ENCODE measurements at places on chromosomes 3 and 15.

DNA sequence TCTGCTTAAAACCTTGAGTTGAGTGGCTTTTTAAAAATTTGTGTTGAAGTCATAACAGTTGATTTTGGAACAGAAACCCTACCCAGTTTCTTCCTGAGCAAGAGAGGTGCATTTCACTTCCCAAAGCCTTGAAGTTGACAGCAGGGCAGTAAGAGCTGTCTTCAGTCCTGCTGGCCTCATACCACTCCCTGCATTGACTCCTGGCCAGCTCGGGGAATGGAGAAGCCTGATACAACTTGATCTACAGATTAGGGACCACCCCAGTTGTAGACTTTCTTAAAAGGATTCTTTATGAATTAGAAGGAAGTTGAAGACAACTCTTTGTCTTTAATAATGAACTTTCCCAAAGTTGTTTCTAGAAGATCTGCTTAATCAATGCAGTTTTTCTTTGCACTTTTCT, 90.6 kb upstream of the FLNB start:
- DNase-seq = no peak

DNA sequence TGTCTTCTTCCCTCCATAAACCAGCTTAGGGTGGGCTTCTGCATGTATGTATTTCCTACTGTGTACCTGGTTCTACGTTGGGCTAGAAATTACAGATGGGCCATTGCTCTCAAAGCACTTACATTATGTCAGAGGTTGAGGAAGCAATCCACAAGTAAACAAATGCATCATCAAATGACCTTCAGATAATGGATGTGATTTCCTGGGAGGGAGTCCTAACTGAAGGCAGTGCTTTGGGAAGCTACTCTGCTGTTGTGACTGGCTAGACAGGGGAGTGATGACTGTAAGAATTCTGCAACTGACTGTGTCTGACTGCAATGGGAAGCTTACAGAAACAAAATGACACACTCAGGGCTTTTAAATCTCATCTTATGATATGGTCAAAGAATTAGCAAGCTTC, 71.0 kb upstream of the PRR23E start:
- no peak for DNase-seq

GRCh38 chr15:64527263-64527984, 67.0 kb downstream of the ZNF609 start:
- DNase-seq = no peak

DNA sequence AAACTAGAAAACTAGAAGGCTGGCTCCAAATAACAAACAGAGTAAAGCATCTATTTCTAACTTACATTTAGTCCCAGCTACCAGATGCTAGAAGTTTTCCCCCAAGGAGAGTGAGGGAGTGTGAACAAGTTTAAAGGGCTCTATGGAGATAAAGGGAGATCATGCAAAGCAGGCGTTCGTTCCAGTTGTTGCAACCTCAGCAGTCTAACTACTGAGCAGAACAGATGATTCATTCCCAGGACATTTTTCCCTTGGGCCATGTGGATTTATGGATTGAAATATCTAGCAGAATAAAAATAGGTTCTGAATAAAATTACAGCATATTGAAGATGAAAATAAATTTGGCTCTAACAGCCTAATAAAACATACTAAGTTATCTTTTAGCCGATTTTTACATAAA, 154.8 kb upstream of the TTC14 start:
- no peak for DNase-seq

- no peak for DNase-seq
These were observed 874.0 kb downstream of the PLOD2 start for GRCh38 chr3:145286937-145287336.

- no peak for DNase-seq
These were observed 9.1 kb downstream of the ADAM10 start for GRCh38 chr15:58740436-58740835.

GRCh38 chr3:145070795-145071194, 1090.2 kb downstream of the PLOD2 start:
- DNase-seq = no peak

DNA sequence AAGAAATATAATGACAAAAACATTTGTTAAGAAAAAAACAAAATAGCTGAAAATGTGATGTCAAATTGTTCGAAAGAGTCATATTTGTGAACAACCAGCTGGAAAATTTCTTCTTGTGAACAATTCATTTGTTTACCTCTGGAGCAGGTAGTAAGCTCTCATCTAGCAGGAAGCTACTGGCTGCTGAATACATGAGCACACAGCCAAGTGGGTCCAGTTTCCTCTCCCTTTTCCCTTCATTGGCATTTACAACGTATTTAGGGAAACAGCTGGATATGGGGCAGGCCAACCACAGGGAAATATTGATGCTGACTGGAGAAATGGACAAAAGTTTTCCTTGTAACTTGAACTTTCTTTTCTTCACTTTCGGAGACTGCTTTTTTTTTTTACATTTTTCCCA, 1354.7 kb upstream of the EPHA6 start:
- no peak for DNase-seq

- DNase-seq = no peak
These were observed 202.4 kb upstream of the ICE2 start for GRCh38 chr15:60681353-60681752.

DNA sequence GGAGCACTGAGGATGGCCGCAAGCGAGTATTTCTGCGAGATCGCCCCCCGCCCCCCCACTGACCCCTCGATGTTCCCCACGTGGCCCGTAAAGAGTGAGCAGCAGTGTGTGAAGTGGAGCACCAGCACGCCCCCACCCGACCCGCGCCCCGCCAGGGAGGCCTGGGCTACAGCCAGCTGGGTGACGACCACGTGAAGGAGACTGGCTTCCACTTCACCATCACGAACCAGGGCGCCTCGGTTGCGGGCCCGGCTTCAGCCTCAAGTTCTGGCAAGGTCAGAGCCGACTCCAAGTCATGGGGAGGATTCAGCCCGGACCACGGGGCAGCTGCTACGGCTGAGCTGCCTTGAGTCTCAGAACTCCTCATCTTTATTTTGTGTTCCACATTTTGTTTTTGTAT, 2.4 kb upstream of the RNU5B-1 start:
- DNase-seq = no peak

DNA sequence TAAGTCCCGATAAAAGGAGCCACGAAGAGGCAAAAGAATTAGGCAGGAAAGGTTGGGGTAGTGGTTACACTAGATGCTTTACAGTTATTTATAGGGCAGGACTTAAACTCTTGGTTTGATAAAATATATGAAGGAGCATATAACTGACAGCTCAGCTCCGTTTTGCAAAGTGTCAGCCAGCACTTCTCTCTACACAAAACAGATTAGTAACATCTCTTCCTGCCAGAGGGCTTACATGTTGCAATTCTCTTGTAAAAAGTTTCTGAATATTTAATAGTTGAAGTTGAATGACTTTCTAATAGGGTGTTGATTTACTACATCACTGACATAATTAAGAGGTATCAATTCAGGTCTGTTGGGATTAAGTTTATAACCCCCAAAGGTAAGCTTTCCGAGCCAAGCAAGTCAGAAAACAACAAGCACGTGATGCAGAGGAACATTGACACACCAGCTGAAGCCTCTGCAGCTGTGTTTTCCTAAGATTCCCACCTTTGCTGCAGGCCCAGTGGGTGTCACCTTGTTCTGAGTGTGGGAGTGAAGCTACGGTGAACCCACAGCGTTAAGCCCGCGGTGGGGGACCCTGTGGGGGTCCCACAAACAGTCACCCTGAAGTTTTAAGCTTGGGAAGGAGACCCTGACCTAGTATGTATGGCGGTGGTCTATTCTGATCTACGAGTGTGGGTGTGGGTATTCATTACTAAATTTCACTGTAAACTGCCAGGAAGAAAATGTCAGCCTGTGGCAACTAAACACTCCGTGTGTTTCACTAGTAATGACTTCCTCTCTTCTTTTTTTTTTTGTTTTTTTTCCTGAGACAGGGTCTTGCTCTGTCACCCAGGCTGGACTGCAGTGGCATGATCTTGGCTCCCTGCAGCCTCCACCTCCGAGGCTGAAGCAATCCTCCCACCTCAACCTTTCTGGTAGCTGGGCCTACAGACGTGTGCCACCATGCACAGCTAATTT, 22.0 kb upstream of the ATP13A3 start:
- no peak for DNase-seq

DNA sequence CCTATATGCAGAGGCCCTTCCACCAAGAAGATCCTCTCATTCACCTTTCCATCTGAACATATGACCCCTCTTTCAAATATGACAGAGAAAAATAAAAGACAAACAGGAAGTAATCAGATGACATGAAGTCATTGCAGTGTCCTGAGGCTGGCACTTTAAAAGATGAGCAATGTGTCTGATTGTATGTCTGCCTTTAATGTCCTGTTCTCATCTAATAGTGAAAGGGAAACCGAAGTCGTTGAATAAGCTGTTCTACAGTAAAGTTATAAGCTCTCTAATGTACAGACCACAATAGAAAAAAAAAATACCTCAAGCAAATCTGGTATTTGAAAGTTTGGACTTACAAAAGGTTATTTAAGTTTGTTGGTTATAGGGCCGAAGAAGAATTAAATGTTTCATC, 243.0 kb downstream of the CLSTN2 start:
- DNase-seq = no peak

GRCh38 chr15:22831473-22831872, 7.0 kb upstream of the NIPA2 start:
- no peak for DNase-seq

DNA sequence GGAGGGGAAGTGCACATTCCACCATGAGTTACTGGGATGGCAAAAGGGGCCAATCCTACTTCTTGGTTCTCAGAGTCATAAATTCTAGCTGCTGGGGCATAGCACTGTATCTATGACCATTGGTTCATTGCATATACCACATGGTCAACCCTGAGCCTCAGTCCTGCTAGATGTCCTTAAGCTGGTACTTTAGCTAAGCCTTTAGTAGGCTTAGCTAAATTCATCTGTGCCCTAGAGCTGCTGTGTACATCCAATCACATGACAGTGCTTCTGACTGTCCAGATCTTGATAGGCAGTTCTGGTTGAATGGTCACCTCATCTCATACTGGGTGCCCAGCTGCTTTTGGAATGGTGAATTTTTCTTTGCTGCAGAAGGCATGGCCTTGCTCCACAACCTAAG, 8.2 kb downstream of the NDUFB4 start:
- no peak for DNase-seq

DNA sequence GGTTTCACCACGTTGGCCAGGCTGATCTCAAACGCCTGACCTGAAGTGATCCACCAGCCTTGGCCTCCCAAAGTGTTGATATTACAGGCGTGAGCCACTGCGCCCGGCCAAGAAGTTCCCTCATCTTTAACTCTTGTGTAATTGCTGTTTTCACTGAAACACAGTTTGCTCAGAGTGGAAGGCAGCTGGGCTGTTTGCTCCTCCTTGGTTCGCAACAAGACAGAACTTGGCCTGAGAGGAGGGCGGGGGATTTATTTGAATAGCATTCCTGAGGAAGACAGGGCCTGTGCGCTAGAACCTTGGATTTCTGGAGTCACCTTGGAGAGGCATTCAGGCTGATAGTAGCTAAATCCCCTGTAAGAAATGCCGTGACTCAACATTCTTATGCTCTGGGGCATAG, 226.7 kb upstream of the MCTP2 start:
- no peak for DNase-seq

DNA sequence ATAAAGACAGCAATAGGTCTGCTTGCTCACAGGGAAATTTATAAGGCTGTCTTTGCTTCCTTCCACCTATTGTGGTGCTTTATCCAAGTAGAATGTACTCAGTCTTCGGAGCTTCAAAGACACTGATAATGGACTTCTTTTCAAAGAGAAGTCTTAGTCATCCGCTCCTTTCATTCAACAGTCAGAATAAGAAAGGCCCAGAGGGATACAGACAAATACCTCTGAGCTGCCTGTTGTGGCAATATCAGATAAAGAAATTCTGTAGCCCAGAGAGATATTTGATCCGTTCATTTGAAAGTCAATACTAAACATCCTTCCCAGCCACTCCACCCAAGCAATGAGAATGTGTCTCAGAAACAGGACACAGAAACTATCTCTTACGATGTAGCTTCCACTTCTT, 110.0 kb downstream of the FHIT start:
- DNase-seq = no peak

GRCh38 chr3:42014458-42014920, 52.6 kb upstream of the ULK4 start:
- no peak for DNase-seq

- no peak for DNase-seq
These were observed 17.1 kb downstream of the PML start for GRCh38 chr15:74011610-74012009.

- DNase-seq = no peak
These were observed 7.2 kb downstream of the SUSD5 start for GRCh38 chr3:33211444-33211843.

GRCh38 chr15:86571873-86572272, 492.2 kb downstream of the AGBL1 start:
- no peak for DNase-seq

GRCh38 chr15:42876224-42876623, 44.4 kb downstream of the TTBK2 start:
- DNase-seq = no peak

- DNase-seq = no peak
These were observed 535.1 kb downstream of the SOX2 start for GRCh38 chr3:182246870-182247269.

DNA sequence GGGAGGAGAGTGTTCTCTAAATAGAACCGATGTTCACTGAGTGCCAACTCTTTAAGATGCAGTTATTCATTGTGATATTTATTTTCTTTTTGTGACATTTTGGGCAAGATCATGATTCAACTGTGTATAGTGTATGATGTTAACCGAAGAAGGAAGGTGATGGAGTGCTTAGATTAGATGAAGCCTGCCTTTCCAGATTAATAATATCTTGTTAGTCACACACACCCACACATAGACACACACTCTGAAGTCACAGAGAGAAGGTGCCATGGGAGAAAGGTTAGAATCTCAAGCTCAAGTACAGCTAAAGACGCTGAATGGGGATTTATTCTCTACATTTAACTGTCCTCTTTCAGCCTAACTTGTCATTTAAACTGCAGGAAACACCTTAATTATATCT, 77.0 kb downstream of the SLC9A9 start:
- DNase-seq = no peak

- no peak for DNase-seq
These were observed 43.2 kb upstream of the RAB6B start for GRCh38 chr3:133938770-133939462.

GRCh38 chr15:45743426-45744235, 108.8 kb downstream of the SQOR start:
- no peak for DNase-seq

GRCh38 chr15:75895731-75896130, 7.9 kb upstream of the FBXO22 start:
- DNase-seq = no peak

GRCh38 chr15:75646112-75646943, 1.4 kb upstream of the SNX33 start:
- DNase-seq = no peak

Data from activated effector memory CD4-positive, alpha-beta T cell treated with Interleukin-2 at 50 U/mL for 16 hours (primary cell).